ENCODE measurements at places on chromosomes 2 and 18.

DNA sequence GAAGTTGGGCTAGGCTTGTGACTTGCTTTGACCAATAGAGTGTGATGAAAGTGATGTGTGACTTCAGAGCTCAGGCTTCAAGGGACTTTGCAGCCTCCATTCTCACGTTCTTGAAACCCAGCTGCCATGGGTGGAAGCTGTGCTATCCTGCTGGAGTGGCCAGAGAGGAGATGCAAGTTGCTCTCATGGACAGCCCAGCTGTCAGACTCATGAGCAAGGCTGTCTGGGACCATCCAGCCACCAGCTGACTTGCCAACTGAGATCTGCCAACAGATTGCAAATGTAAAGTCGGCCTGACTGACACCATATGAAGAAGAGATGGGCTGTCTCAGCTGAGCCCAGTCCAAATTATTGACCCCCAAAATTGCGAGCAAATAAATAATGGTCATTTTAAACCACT lies 226.4 kb upstream of the CXCR4 start:
- DNase-seq = no peak

DNA sequence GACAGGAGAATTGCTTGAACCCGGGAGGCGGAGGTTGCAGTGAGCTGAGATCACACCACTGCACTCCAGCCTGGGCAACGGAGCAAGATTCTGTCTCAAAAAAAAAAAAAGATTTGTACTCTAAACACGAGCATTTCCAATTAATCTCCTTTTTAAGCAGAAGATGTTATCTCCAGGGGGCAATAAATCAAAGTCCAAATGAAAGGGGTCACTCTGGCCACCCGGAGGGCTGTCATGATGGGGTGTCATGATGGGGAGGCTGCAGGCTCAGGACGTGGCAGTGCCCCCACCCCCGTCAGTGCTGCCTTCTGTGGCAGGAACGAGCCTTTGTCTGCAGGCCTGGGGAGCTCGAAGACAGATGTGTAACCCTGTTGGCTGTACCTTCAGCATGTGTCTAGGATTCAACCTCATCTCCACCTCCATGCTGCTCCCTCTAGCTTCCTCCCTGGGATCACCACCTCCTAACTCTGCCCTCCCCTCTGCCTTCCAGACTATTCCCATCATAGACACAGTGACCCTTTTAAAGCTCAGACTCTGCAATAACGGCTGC lies 76.9 kb upstream of the YWHAQ start:
- no peak for DNase-seq

DNA sequence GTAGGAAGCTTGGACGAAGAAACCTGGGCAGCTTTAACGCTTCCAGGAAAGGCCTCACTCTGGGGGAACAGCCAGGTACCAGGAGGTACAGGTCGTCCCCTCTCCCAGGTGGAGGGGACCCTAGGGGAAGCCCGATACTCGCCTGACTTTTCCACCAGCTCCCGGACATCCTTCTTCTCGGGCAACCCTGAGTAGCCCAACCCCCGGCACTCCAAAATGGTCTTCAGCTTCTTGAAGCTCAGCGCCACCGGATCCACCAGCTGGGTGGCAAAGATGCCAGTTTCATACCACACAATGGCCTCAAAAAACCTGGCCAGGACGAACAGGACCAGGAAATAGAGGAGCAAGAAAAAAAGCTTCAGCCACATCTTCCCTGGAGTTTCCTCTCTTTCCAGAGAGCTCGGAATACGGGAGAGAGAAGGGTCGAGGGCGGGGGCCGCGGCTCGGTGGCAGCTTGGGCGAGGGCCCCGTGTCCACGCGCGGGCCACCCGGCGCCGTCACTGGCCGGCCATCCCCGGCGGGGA lies 1.1 kb downstream of the RNF103 start:
- DNase-seq = peak; percentile 44

DNA sequence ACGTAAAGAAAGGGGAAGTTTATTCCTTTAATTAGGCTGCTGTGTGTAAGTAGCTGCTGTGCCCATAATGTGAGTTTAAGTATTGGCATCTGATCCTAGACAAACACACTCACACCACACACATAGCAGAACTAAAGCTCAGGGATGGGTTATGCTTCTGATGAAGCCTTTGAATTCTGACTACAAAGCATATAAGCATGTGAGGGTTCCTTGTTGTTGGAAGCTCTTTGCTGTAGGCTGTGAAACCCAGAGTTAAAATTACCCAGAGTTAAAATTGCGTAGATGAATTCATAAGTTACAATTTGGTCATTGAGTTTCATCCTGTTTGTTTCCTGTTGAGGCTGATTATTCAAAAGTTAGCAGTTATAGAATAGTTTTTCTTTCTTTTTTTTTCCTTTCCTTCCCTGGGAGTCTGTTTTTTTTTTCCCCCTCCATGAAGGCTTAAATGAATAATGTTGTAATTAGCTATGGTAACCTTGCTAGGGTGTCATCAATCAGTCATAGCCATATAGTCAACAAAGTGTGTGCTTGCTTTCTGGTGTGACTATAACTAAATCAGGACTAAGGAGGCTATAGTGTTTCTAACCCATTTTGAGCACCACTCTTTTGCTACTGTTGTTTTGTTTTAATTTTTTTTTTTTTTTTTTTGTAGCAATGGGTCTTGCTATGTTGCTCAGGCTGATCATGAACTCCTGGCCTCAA lies 426.1 kb downstream of the PARD3B start:
- no peak for DNase-seq

- no peak for DNase-seq
Measured at GRCh38 chr18:38322206-38322605, 756.6 kb upstream of the CELF4 start.

DNA sequence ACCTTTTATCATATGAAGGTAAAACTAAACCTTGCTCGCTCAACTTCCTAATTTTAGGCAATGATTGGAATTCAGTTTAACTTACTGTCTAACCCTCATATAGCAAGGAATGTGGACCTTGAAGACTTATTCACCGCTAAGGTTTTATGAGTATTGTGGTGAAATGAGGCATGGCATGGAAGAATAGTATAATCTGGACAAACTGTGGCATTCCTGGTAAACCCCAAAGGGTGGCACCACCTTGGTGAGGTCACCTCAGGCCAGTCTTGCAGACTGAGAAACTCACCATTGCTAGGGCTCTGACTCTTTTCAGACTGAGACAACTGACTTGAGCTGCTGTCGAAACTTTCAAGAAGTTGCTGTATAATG lies 51.1 kb upstream of the EHBP1 start:
- no peak for DNase-seq

DNA sequence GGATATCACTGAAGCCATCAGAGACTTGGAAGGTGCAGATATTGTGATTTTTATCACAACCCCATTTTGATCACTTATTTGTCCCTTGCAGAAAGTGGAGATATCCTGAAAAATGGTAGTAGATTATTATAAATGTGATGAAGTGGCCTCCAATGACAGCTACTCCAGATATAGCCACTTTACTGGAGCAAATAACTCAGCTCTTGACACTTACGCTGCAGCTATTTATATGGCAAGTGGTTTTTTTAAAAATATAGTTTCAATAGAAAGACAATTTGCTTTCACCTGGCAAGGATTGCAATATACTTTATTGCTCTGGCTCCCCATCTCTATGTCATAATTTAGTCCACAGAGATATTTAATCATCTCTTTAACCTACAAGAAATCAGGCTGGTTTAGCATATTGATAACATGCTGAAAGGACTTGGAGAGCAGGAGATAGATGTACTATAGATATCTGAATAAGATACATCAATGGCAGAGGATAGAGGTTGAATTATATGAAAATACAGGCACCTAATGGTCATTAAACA lies 182.8 kb upstream of the SKOR2 start:
- no peak for DNase-seq

DNA sequence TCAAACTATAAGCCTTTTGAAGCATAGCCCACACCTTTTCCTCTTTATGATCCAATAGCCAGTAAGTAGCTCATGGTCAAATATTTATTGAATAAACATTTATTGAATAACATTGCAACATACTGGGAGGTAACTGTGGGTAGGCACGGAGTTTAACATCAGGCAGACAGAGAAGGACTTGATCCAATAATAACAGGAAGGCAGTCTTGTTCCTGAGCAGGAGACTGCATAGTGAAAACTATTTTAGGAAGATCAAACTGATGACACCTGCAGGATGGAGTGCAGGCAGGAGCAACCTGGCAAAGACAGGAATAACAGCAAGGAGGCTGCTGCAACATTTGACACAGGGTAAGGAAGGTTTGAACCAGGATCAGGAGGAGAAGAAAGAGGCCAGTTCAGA lies 3.1 kb upstream of the DCTN1 start:
- DNase-seq = no peak

- no peak for DNase-seq
Measured at GRCh38 chr18:65628390-65628789, 122.4 kb upstream of the CDH7 start.

DNA sequence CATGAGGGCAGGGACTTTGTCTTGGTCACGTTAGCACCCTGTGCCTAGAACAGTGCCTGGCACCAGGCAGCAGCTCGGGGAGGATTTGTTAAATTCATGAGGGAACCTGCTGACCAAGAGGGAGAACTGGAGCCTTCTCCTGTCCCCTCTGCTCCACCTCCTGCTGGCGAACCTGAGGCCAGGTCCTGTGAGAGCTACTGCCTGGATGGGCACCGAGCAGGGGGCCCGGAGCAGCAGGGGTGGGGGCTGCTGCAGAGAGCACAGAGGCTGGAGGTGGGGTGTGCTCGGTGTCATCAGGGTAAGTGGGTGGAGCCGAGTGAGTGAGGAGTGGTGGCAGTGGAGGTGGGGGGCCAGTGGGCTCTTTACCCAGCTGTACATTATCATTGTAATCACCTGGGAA lies 52.1 kb upstream of the FAHD2A start:
- DNase-seq = no peak

DNA sequence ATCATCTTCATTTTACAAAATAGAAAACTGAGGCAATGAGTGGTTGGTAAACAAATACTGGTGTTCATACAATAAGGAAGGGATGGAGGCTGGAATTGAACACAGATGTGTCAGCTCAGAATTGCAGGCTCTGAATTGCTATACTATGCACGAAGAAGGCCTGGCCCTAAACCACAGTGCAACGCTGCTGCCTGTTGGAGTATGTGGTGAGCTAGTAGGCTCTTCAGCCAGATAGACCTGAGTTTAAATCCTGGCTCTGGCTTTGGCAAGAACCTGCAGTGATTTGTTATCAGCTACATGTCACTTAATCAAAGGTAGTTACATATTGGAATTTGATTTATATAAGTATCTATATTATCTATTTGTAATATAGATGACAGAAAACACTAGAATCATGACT lies 1602.4 kb upstream of the CELF4 start:
- DNase-seq = no peak

DNA sequence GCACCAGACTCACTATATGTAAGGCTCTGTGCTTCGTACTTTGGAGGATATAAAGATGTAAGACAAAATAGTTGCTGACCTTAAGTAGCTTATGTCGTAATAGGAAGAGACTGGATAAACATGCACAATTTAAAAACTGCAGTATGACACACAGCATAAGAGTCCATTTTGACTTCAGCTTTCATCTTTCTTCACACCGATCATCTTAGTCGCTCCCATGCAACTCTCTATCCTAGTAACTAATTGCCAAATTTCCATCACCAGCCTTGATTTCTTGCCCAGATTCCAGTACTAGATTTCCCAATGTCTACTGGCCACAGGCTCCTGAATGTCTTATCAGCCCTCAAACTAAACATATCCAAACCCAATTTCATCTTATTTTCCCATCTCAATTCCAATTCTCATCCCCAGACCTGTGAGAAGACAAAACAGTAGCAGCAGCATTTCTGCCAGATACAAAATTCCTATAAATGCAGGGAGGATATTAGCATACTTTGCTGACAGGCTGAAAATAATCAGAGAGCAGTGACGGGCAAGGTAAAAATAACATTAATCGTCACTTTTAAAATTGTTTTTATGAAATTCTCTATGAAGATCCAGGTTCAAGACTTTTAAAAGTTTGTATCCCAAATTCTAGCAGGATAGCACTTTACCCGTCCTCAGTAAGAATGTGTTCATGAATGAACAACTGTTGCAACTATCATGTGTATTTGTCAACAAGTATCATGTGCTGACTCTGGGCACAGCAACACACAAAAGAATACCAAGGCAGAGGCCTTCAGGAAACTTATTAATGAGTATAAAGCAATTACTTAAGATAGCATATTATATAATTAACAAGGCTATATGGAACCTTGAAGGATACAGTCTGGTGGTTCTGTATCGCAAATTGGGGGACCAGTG lies 42.2 kb downstream of the KIDINS220 start:
- DNase-seq = no peak

GRCh38 chr2:55518841-55519165 lies 715 bp upstream of the CFAP36 start:
- peak; percentile 24 for DNase-seq

DNA sequence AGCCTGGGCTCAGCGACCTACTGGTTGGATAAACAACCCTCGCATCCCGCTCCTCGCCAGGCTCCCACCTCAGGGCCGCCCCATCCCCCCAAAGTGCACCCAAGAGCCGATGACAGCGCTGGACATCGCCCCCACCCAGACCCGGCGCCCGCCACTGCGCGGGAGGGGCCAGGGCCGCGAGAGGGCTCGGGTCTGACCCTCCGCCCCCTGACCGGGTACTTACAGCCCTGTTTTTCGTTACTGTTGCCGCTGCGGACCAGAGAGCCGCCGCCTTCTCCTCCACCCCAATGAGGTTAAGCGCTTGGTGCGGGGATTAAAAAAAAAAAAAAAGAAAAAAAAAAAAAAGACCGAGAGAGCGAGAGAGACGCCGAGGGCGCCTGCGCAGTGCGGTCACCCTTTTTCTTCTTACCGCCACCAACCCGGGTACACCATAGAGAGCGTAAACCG lies at the start of gene CLASP1:
Gene CLASP1 (minus strand): TSS at position 314 of the 447 bp plus-strand sequence. CDS start 43,567 bp downstream, outside the sequence.
- DNase-seq = no peak

- no peak for DNase-seq
Measured at GRCh38 chr2:16005389-16005788, 65.0 kb downstream of the MYCN start.

GRCh38 chr2:112493048-112493447 lies 11.1 kb downstream of the TTL start:
- DNase-seq = no peak

DNA sequence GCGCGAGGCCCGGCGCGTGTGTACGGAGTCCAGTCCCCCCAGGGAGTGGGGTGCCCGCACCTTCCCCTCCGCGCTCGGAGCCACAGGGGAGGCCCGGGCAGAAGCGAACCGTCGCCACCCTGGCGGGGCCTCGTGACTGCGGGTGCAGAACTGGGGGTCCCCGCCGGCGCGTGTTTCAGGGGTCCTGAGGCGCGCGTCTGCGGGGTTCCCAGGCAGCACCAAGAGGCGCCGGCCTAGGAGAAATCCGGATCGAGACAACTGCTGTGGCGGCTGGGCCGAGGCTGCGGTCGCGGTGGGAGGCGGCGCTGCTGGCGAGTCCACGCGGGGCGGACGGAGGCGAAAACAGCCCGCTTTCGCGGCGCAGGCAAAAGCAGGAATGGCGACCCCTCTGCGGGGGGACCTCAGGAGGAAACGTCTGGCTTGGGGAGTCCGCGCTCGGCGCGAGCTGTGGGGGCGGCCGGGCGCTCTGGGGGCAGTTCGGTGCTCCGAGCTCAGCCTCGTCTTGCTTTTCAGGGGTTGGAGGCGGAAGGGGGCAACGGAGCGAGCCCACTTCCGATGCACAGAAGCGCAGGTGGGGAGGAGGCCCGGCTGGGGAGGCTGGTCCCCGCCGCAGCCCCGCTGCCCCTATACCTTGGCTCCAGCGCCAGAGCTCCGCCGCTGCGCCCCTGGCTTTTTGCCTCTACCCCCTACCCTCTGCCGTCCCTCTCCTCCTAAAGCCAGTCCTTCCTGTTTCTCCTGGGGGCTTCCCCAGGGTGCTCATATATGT lies 81.5 kb upstream of the LDLRAD4 start:
- DNase-seq = peak; percentile 74

- no peak for DNase-seq
Measured at GRCh38 chr18:25074925-25075324, 277.0 kb downstream of the ZNF521 start.

GRCh38 chr18:13032173-13032572 lies 41.0 kb downstream of the CEP192 start:
- no peak for DNase-seq

- no peak for DNase-seq
Measured at GRCh38 chr2:223314811-223315210, 262.8 kb downstream of the KCNE4 start.

All from GM06990 (cell line).